ENCODE measurements at places on chromosomes 12 and 14.

DNA sequence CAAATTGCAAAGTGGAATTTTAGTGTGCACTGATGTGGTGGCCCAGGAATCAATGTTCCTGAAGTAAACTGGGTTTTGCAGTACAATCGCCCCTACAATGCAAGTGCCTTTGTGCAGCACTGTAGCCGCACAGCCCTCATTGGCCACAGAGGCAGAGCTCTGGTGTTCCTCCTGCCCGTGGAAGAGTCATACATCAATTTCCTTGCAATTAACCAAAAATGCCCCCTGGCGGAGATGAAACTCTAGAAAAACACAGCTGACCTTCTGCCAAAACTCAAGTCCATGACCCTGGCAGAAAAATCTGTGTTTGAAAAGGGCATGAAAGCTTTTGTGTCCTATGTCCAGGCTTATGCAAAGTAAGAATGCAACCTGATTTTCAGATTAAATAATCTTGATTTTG lies 117.9 kb upstream of the PRB2 start:
- no peak for DNase-seq

- DNase-seq = no peak
Measured at GRCh38 chr12:123705935-123706334, 6.2 kb upstream of the ATP6V0A2 start.

GRCh38 chr12:118964988-118965387 lies 16.4 kb upstream of the SRRM4 start:
- no peak for DNase-seq

GRCh38 chr12:106865683-106866082 lies 90.0 kb upstream of the TMEM263 start:
- no peak for DNase-seq

DNA sequence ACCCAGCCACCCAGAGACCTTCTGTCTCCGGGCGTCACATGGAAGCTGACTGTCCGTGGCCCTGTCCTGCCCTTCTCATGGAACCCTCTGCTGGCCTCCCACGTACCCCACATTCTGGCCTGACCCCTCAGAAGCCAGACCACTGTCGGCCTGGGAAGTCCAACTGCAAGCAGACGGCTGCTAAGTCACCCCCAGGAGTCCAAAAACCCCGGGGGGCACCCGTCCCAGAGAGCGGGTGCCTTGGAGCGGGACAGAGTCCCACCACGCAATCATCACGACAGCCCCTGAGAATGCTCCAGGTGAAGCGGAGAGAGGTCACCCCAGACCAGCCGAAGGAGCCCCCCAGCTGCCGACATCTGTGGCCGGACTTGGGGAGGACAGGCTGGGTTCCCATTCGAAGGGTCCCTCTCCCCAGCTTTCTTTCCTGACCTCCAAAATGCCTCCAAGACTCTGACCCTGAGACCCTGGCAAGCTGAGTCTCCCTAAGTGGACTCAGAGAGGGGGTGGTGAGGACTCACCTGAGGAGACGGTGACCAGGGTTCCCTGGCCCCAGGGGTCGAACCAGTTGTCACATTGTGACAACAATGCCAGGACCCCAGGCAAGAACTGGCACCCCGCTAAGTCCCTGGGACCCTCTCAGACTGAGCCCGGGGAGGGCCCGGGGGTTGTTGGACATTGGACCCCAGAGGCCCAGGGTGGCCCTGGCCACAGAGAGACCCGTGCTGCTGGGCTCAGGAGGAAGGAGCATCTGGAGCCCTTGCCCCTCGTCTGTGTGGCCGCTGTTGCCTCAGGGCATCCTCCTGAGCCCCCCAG lies 337.1 kb downstream of the TMEM121 start:
- no peak for DNase-seq

DNA sequence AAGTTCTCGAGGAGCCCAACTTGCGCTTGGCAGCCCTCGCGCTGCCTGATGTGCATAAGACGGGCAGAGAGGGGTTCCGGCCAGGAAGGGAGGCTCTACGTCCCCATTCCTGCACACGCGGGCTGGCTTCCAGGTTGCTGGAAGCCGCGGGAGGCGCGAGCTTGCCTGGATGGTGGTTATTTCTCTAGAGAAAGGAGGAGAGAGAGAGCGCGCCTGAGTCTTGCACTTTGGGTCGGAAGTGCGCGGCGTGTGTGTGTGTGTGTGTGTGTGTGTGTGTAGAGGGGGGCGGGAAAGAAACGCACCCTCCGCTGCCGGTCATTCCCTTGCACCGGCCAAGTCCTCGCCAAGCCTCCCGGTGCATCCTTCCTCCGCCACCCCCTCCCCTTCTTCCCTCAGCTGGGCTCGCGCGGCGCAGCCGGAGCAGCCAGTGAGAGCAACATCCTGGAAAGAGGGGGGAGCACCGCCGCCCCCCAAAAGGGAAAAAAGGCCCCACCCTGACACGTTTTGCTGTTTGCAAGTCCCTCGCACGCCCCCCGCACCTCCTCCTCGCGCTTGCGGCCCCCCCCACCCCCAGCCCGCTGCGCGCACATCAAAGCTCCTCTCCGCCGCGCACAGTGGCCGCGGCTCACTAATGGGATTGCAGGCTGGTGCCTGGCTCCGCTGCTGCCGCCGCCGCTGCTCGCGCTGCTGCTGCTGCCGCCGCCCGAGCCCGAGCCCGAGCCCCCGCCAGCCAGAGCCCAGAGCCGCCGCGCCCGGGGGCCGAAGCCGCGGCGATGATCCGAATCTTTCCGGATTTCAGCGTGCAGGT lies 4.4 kb upstream of the NPAS3 start:
- DNase-seq = no peak

GRCh38 chr12:70549340-70550179 lies 87.7 kb downstream of the PTPRB start:
- DNase-seq = no peak

DNA sequence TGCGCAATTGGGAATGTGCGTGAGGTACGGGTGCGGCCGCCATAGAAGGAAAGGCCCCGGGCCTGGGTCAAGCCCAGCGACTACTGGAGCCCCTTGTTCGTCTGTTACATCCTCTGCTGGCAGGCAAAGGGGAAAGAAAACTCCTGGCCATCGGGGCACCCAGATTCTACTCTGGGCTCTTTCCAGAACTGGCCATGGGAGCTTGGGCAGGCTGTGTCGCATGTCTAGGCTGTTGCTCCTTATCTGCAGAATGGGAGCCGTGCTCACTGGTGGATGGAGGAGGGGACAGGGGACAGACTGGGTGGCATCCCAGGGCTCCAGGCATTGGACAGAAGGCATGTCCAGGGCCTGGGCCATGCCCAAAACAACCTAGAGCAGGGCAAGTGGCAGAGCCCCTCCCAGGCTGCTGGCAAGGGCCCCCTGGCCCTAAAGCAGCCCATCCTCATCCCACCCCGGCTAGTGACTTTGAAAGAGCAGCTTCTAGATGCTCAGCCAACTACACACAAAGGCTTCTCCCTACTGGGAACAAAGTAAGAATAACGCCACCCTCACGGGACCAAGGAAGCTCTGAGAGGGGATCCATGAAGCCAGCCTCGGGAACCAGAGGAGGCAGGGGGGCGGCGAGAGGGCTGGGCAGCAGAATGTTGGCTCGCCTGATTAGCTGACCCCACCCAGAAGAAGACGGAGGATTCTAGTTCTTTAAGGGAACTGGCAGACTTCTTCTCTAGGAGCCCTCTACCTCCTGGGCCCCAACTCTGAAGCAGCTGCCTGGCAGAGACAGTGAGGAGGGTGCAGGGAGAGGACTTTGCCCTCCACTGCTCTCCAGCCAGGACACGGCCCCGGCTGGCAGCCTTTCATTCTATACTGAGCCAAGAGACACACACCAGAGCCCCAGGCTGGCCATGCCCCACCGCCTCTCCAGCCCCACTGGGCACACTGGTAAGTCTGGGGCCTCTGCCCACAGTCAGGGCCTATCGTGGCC lies 96.8 kb downstream of the SINHCAF start:
- no peak for DNase-seq

DNA sequence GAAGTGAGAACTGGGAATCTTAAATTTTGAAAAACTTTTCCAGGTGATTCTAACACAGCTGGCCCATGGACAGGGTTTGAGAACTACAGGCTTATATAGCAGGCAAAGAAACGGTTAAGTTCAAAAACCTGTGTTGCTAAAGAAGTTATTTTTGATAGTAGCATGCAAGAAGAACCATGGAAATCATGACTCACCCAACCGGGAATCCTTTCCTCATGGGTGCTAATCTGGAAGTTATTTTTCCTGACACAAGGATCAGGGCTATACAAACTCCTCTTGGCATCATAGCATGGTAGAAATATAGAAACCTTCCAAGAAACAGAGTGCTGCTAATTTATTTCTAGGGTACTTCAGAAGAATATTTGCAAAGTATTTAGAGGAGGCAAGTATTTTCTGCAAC lies 588.7 kb downstream of the CCER1 start:
- no peak for DNase-seq

GRCh38 chr12:80268924-80269749 lies 169.8 kb downstream of the OTOGL start:
- DNase-seq = no peak

DNA sequence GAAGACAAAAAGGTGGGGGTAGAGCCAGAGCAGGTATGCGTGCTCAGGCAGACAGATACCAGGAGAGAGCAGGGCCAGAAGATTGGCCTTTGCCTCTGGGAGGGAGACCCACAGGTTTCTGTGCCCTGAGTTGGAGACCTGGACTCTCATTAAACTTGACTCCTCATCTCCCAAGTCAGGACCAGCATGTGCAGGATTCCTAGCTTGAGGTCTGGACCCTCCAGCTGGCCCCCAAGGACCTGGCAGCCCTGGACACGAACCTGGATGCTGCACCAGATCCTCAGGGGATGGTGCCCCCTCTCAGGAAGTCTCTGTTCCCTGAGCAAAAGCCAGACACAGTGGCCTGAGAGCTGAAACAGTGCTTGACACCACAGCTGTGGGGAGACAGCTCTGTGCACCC lies 10.5 kb upstream of the KRT73 start:
- no peak for DNase-seq

DNA sequence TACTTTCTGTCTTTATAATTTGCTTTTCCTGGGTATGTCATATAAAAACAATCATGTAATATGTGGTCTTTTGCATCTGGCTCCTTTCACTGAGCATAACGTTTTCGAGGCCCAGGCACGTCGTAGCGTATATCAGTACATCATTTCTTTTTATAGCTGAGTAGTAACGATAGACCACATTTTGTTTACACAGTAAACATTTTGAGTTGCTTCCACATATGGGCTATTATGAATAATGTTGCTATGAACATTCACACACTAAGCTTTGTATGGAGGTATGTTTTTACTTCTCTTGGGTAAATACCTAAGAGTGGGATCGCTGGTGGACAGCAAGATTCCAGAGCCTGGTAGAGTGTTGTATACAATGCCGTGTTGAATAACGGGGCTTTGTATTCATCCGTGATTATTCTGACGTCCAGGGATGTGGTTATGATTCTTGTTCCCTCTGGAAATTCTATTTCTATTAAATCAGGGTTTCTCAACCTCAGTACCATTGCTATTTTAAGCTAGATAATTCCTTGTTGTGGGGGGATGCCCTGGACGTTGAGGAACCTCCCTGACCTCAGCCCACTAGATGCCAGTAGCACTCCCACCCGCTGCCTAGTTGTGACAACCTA lies 38.9 kb upstream of the CIT start:
- no peak for DNase-seq

DNA sequence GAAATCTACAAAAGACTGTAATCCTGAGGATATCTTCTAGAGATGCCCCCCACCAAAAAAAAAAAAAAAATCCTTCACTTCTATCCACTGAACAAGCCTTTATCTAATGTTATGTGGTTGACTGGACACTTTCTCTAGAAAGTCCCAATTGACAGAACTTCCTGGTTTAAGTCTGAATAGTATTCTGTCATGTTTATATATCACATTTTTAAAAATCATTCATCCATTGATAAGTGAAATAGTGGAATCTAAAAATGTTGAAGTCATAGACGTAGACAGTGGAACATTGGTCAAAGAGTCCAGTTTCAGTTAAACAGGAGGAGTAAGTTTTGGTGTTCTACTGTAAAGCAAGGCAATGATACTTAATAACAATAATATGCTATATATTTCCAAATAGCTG lies 297.0 kb downstream of the SSPN start:
- no peak for DNase-seq

GRCh38 chr14:88993946-88994345 lies 169.5 kb downstream of the TTC8 start:
- no peak for DNase-seq

DNA sequence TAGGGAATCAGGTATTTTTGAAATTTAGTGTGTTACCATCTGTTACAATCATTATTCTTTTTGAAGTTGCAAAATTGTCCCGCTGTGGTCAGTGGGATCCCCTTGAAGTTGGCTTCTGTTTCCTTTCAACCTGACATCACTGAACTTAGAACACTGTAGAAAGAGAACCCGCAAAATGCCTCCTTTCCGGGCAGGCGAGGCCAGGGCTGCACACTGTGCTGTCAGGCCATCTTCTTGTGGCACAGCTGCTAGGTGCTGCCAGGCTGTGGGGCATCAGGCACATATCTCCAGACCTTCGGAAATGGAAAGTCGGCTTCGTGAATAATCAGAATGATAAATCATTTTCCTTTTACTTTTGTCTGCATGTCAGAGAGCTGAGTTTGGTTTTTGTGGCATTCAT lies 103.5 kb downstream of the GLT1D1 start:
- DNase-seq = no peak

GRCh38 chr14:33964599-33965317 lies 13.9 kb upstream of the EGLN3 start:
- no peak for DNase-seq

- no peak for DNase-seq
Measured at GRCh38 chr12:57632073-57632957, 686 bp downstream of the B4GALNT1 start.

DNA sequence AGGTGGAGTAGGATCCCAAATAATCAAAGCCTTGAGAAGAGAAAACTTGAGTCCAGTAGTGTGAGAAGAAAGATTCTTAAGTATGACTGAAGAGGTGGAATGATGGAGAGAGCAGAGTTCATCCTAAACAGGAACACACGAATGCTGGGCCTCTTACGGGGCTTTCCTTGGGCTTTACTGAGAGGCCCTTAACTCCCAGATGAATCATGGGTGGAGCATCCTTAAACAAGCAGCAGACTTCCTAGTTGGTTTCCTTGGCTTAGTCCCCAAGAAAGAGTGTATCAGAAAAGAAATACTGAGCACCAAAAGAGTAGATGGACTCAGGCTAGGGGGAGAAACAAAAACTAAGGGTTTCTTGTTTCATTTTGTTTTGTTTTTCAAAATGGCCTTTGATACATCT lies 132.5 kb downstream of the GPR135 start:
- DNase-seq = no peak

DNA sequence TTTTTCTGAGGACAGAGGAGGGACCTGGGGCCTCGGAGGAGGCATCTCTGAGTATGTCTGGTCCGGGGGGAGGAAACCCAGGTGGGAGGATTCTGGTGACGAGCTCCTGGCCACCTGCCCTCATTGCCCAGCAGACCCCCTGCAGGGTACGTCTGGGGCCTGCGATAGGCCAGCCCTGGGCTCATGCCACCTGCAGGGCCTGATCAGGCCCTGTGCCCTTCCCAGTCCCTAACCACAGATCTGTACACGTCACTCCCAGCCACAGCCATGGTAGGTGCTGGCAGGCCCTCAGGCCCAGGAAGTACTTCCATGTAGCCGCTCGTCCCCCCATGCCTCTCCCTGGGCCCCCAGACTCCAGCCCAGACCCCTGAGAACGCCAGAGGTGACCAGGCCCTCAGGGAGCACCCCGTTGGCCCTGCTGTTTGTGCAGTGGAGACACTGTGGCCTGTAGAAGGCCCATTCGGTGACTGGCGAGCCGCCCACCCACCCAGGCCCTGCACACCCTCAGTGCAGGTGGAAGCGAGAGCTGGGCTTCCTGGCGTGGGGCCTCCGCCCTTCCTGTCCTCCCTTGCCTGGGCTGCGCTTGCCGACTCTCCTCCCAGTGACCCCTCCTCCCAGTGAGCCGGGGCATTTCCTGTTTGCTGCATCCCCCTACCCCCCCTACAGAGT lies 5.7 kb downstream of the INF2 start:
- no peak for DNase-seq

- no peak for DNase-seq
Measured at GRCh38 chr14:104395276-104395675, 184.3 kb upstream of the C14orf180 start.
